ENCODE measurements at places on chromosomes 1 and 21. TPM values are rescaled to one million over a fixed set of nuclear protein-coding genes. Genes with fewer than 3 reads are reported as not detected.

The CLDN8 gene
- total RNA-seq = not detected

The ADAMTSL4 gene
- 85.3 TPM for total RNA-seq

The CHRNB2 gene
- not detected for total RNA-seq

The ITGB2 gene
- 65.5 TPM for total RNA-seq

The KCNC4 gene
- total RNA-seq = 8.4 TPM

The UBL4B gene
- not detected for total RNA-seq

The DMBX1 gene
- total RNA-seq = not detected

The C1orf94 gene
- not detected for total RNA-seq

The LHX8 gene
- total RNA-seq = not detected

The C8B gene
- 347 TPM for total RNA-seq

The GIPC2 gene
- total RNA-seq = 0.64 TPM

The MROH7 gene
- total RNA-seq = 2.0 TPM

The ARHGEF16 gene
- not detected for total RNA-seq

GRCh38 chr1:203986887-203987461, 85.9 kb upstream of the SOX13 start:
- H3K36me3 ChIP-seq = no peaks in the 10 kb centered on the region
- H3K4me1 ChIP-seq = no peaks in the 10 kb centered on the region
- DNase-seq = no peak
- H3K4me3 ChIP-seq = no peak overlapping the region
- H3K27me3 ChIP-seq = no peaks in the 10 kb centered on the region
- no peak overlapping the region for H3K27ac ChIP-seq

GRCh38 chr1:220894025-220894923, 15.0 kb downstream of the HLX start:
- no peak for DNase-seq
- H3K27me3 ChIP-seq = peaks cover 28% of the 10 kb centered on the region
- peaks cover 3% of the 10 kb centered on the region for H3K4me1 ChIP-seq

- H3K27me3 ChIP-seq = no peaks in the 10 kb centered on the region
- no peak for DNase-seq
Observed at GRCh38 chr1:224700918-224701531, 84.9 kb downstream of the CNIH3 start.

DNA sequence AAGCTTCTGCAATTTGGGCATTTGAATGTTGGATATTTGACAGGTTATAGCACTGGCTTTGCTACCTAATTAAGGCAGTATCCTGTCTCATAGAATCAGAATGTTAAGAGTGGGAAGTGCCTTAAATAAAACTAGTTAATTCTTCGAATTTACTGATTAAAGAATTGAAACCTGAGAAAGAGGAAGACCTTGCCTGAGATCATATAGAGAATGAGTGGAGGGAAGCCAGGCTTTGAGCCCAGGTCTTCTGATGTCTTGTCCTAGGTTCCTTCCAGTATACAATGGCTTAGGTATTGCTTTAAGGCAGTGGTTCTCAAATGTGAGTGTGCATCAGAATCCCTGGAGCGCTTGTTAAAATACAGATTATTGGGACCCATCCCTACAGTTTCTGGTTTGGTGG, 20.9 kb upstream of the SH3BGRL3 start:
- peaks cover 8% of the 10 kb centered on the region for H3K36me3 ChIP-seq
- H3K4me3 ChIP-seq = no peak overlapping the region
- no peaks in the 10 kb centered on the region for H3K4me1 ChIP-seq

- H3K36me3 ChIP-seq = no peaks in the 10 kb centered on the region
- H3K27ac ChIP-seq = peak overlapping the region; percentile 66
- no peak for DNase-seq
- H3K4me1 ChIP-seq = peaks cover 6% of the 10 kb centered on the region
Observed at GRCh38 chr1:67723620-67724019, 38.6 kb downstream of the GADD45A start.

DNA sequence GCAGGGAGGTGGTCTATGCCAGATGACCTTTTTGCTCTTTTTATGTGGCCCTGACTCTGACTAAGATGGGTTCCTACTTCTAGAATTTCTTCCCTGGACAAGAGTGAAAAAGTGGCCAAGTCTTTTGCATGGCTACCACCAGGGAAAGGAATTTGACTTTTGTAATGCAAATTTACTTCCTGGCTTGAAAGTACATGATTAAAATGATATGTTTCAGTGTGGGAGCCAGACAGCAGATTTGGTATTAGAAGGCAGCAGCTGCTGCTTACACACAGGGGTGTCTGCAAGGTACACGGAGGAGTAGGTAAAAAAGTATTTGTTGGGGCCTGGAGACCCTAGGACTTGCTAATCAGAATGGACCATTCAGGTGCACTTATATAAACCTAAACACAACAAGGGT, 78.4 kb downstream of the KCND3 start:
- no peaks in the 10 kb centered on the region for H3K27me3 ChIP-seq
- H3K4me1 ChIP-seq = no peaks in the 10 kb centered on the region
- no peak for DNase-seq
- no peak overlapping the region for H3K27ac ChIP-seq
- H3K36me3 ChIP-seq = no peaks in the 10 kb centered on the region
- no peak overlapping the region for H3K4me3 ChIP-seq

DNA sequence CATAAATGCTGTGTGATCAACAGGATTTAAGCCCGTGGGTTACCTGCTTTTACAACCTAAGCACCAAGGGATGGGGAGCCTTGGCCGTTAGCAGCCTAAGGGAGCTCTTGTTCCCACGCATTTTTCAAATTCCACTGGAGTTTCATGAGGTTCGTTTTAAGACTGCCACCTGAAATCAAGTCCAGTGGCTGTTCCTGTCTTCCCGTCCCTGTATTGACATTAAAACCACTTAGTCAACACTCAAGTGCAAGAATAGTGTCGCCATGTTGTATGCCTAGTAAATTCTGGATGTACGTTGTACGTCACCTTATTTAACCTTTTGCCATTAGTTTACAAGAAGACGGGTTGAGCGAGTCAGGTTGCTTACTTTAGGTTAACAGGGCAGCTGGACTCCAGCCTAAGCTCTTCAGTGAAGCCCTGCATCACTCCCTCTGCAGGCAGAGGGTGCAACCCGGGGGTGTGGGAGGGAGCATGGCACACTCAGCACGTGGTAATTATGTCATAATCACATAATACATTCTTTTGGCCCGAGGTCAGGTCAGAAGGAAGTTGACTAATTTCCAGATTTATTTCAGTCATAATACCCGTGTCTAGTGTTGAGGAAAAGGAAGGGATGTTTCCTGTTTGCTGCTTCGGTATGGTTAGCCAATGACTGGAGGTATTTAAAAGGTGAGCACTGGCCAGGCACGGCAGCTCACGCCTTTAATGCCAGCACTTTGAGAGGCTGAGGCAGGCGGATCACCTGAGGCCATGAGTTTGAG, 42.5 kb downstream of the CNST start:
- H3K27me3 ChIP-seq = no peaks in the 10 kb centered on the region
- H3K36me3 ChIP-seq = no peaks in the 10 kb centered on the region
- no peaks in the 10 kb centered on the region for H3K4me1 ChIP-seq
- DNase-seq = peak; percentile 22

DNA sequence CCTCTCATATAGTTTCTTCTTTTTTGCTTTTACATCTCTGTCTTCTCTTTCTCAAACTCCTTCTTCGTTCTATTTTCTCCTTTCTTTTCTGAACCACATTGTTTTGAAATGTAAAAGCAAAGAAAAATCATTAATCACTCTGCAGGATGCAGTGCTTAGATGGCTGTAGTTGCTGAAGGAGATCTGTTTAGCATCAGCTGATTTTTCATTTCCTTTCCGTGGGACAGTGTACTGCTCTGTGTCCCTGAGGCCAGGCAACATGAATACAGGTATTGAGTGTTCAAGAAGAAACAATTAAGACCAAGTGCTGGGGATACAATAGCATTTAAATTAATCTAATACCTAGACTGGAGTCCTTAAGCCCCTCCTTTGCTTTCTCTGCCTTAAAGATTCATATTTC, 257.2 kb upstream of the SPAG17 start:
- no peak overlapping the region for H3K4me3 ChIP-seq
- no peak overlapping the region for H3K27ac ChIP-seq
- H3K4me1 ChIP-seq = no peaks in the 10 kb centered on the region
- no peaks in the 10 kb centered on the region for H3K36me3 ChIP-seq
- no peak for DNase-seq

GRCh38 chr1:31793586-31794285, 22.1 kb downstream of the SPOCD1 start:
- H3K4me3 ChIP-seq = no peak overlapping the region
- no peaks in the 10 kb centered on the region for H3K27me3 ChIP-seq
- no peaks in the 10 kb centered on the region for H3K4me1 ChIP-seq
- DNase-seq = peak; percentile 53
- no peaks in the 10 kb centered on the region for H3K36me3 ChIP-seq
- no peak overlapping the region for H3K27ac ChIP-seq

DNA sequence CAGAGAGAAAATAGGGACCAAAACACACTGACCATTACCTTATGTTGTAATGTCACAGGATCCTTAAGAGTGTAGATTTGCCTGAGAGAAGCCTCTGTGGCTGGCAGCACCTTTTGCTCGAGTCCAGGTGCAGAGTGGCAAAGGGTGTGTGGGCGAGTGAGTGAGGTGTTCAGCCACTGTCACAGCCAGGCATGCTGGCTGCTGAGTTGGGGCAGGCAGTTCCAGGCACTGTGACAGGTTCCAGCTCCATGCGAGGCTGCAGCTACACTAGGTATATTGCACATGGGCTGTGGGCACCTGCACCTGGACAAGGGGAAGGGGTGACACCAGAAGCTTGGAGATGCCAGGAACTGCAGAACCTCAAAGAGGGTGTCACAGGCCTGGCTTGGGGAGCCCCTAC, 1370.4 kb upstream of the PRMT6 start:
- DNase-seq = no peak
- H3K27me3 ChIP-seq = no peaks in the 10 kb centered on the region
- H3K27ac ChIP-seq = no peak overlapping the region
- H3K36me3 ChIP-seq = no peaks in the 10 kb centered on the region
- H3K4me3 ChIP-seq = no peak overlapping the region

DNA sequence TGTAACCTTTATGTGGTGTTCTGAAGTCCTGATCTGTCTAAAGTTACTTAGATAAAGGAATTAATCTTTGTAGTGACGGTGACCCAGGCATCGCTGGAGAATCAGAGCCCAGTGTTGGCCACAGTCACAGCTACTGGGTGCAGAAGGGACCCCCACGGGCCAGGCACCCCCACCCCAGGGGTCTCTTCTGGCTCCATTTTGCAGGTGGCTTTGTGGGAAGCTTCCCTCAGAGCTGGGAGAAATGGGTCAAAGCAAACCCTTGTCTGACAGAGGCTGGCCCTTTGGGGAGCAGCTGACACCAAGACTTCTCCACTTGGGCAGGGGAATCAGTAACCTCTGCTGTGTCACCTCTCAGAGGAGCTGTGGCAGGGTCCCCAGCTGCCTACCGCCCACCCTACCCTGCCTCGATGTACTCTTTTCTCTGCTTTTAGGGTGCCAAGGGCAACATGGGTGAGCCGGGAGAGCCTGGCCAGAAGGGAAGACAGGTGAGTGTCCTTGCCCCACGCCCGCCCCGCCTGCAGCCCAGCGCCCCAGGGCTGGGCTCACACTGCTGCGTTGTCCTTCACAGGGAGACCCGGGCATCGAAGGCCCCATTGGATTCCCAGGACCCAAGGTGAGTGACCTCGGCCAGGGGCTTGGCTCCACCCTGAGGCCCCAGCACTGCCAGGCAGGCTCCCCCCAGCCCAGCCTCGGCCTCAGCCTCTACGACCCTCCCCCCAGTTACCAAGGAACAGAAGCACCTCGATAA, 17.7 kb downstream of the COL6A2 start:
- no peak overlapping the region for H3K27ac ChIP-seq
- no peak overlapping the region for H3K4me3 ChIP-seq
- DNase-seq = no peak
- H3K36me3 ChIP-seq = peaks cover 94% of the 10 kb centered on the region

DNA sequence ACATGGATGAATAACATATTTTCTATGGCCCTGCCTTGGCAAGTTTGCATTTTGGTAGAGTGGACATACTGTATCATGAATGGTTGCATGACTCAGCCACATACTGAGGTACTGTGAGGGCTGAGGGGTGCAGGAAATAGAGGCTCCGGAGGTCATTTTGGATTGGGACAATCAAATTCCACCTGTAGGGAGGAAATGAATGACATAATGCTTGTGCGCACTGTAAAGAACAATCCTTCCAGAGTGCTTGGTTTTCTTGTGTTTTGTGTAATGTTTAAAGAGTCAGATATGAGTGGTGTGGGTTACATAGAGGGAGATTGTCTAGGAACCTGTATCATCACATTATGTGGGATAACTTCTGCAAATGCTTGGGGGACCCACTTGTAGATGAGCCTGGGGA, 329.9 kb upstream of the PROX1 start:
- no peaks in the 10 kb centered on the region for H3K4me1 ChIP-seq
- H3K27ac ChIP-seq = no peak overlapping the region
- no peaks in the 10 kb centered on the region for H3K27me3 ChIP-seq

DNA sequence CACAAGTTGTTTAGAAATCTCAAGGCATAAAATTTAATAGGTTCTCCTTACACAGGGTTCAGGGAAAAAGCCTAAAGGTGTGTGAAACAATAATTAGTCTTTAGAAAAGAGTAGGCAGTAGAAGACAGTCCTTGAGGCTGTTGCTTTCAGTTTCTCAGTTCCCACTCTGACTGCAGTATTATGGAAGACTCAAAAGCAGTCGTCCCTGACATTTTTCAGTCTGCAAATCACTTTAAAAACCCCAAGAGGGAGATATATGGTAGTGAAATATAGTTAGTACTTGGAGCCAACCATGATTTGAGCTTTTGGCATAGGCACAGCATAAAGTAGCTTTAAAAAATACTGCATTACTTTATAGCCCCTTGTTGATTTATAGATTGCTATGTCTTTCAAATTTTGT, 299.7 kb downstream of the OLFM3 start:
- H3K36me3 ChIP-seq = no peaks in the 10 kb centered on the region
- no peaks in the 10 kb centered on the region for H3K27me3 ChIP-seq
- no peak for DNase-seq
- H3K27ac ChIP-seq = no peak overlapping the region
- no peaks in the 10 kb centered on the region for H3K4me1 ChIP-seq

DNA sequence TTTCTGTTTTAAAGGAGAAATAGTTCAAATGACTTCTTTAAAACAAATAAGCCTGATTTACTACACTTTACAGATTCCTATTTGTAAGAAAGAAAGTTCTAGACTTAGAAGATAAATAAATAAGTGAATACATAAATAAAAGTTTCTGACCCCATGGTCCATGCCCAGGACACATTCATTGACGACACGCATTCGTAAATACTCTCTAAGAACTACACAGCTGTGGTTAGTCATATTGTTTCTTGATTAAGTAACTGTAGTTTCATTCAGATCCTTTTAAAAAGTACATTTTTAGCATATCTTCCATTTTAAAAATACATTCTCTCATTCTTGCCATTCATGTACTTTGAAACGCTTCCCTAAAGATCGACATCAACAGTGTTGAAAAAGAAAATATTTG, 497.4 kb downstream of the SETD4 start:
- no peak for DNase-seq
- H3K36me3 ChIP-seq = no peaks in the 10 kb centered on the region
- no peak overlapping the region for H3K4me3 ChIP-seq
- H3K27ac ChIP-seq = no peak overlapping the region
- H3K27me3 ChIP-seq = no peaks in the 10 kb centered on the region
- H3K4me1 ChIP-seq = no peaks in the 10 kb centered on the region

All from ascending aorta (tissue), 2 donors.